ENCODE measurements at places on chromosomes 4 and X. TPM values are rescaled to one million over a fixed set of nuclear protein-coding genes. Genes with fewer than 3 reads are reported as not detected.

Gene CXCL5
- not detected for total RNA-seq

Gene MUC7
- not detected for total RNA-seq

Gene EXOC1L
- not detected for total RNA-seq

Gene RASL11B
- total RNA-seq = not detected

Gene SLC16A2
- 0.35 TPM for total RNA-seq

Gene FGF2
- total RNA-seq = not detected

Gene STARD8
- total RNA-seq = 0.86 TPM

Gene PIR
- not detected for total RNA-seq

Gene SPANXN4
- total RNA-seq = not detected

Gene BTC
- total RNA-seq = not detected

Gene FGFRL1
- 22.4 TPM for total RNA-seq

Gene FOXP3
- 3.5 TPM for total RNA-seq

Gene FAM9C
- not detected for total RNA-seq

Gene POF1B
- 0.90 TPM for total RNA-seq

Gene PRAF2
- 28.9 TPM for total RNA-seq

Gene SCML1
- 18.0 TPM for total RNA-seq

Gene PLP1
- not detected for total RNA-seq

Gene COQ2
- total RNA-seq = 7.2 TPM

Gene STAP1
- 3.6 TPM for total RNA-seq

Gene C4orf50
- 0.25 TPM for total RNA-seq
